ENCODE measurements at places on chromosomes 4 and X.

GRCh38 chr4:4923201-4923600 lies 63.7 kb downstream of the MSX1 start:
- no peak for DNase-seq

DNA sequence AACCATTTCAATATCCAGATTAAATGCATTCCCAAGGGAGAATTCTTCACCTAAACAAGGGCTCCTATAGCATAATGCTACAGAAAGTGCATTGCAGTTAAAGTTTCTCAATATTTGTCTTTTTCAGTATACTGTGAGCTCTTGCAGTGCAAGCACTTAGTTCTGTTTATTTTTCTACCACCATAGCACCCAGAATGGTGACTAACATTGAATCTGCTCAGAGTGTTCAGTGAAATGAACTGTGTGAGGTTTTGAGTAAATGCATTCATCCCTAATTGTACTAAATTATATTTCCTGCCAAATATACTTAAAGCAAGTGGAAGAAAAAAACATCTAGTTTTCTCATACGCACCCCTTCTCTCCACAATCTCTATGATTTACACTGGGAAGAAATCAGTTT lies 383.9 kb downstream of the PCDH7 start:
- DNase-seq, result peak; percentile 5

DNA sequence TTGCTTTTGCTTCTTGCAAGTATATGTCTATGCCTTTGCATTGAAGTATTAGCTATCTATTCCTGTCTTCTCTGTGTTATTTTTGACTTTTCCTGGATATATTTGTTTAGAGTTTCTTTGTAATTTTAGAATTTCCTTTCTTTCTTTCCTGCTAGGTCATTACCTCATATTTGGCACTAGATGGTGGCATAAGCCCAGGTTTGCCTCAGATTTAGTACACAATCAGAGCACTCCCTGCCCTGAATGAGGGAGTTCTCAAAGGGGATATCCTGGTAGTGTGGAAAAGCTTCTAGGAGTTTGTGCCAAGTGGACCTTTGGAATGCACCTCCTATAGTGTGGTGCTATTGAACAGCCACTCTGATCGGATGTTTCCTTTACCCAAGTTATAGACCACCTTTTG lies 181.6 kb downstream of the UGT8 start:
- peak; percentile 74 for DNase-seq

DNA sequence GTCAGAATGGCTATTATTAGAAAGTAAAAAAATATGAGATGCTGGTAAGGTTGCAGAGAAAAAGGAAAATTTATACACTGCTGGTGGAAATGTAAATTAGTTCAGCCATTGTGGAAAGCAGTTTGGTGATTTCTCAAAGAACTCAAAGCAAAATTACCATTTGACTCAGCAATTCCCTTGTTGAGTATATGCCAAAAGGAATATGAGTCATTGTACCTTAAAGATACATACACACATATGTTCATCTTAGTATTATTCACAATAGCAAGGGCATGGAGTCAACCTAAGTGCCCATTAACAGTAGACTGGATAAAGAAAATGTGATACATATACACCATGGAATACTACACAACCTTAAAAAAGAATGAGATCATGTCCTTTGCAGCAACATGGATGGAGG lies 148.2 kb downstream of the COMMD8 start:
- no peak for DNase-seq
